Activated CD4-positive, alpha-beta T cell treated with anti-CD3 and anti-CD28 coated beads for 4 hours (primary cell): ENCODE measurements at places on chromosomes 7 and 10.

GRCh38 chr10:12791728-12792127, 209.8 kb downstream of the CCDC3 start:
- DNase-seq, result no peak

GRCh38 chr10:107540981-107541380, 376.5 kb upstream of the SORCS1 start:
- DNase-seq, result no peak

DNA sequence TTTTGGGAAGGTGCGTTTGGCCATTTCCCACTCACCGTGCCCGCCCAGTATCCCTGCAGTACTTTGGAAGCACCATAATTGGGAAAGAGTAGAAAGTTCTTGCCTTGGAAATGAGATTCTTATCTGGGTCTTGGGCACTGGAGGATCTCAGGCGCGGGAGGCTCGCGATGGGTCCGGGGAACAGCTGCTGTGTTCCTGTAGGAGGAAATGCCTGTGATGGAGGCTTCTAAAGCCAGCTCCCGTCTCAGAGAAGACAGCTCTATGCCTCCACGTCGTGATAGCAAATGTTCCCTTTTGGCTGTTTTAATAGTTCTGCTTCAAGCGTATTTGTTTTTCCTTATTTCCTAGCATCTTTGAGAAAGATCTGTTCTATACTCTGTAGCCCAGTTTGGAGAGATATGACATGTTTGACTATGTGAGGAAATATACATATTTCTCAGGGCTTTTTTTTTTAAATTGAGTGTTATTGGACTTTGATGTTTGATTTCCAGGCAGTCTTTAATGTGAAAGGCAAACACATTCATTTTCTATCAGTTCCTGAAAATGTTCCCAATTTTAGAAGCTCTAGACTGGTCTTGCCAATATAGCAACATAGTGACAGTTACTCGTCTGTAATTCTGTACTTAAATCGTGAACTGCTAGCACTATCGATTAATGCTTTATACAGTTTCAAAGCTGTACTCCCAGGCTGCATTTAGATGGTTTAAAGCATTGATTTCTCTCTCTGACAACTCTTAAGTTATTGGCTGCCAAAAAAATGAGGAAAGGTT, 280.8 kb downstream of the DPP6 start:
- DNase-seq, result no peak

GRCh38 chr10:17872191-17873091, 63.3 kb downstream of the MRC1 start:
- DNase-seq, result no peak

DNA sequence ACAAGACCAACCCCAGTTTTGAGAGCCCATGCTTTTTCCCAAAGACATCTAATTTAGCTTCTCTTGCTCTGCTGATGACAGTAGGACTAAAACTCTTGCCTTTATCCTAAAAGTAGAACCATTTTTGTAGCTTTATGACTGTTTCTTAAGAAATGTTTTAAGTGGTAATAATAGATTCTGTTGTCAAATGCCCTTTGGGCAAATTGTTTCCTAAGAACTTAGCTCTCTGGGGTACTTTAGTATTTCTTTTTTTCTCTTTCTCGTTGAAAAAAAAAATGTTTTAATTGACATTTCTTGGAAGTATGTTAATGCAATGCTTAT, 157.4 kb downstream of the ARID5B start:
- DNase-seq, result no peak

DNA sequence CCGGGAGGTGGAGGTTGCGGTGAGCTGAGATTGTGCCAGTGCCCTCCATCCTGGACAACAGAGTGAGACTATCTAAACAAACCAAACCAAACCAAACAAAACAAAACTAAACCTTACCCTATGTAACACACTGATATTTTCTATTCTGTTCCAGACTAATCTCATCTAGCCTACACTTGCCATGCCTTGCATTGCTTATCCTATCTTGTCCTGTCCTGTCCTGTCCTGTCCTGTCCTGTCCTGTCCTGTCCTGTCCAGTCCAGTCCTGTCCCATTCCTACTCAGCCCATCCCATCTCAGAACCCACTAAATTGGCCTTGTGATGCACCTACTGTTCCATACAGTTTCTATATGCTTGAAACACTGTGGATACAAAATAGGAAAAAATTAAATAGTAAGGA, 64.7 kb upstream of the HDAC9 start:
- DNase-seq, result no peak

- DNase-seq, result no peak
Observed at GRCh38 chr7:139230023-139230422, 1.0 kb upstream of the UBN2 start.

DNA sequence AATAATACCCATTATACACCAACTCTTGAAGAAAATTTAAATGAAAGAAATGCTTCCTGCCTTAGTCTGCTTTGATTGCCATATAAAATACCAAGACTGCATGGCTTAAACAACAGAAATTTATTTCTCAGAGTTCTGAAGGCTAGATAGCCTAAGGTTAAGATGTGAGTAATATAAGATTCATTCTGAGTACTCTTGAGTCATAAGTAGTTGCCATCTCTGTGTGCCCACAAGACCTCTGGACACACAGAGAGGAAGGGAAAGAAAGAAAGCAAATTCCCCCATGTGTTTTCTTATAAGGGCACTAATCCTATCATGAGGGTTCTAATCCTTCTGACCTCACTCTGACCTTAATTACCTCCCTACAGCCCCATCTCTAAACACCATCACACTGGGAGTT, 201.2 kb downstream of the PTN start:
- DNase-seq, result no peak

DNA sequence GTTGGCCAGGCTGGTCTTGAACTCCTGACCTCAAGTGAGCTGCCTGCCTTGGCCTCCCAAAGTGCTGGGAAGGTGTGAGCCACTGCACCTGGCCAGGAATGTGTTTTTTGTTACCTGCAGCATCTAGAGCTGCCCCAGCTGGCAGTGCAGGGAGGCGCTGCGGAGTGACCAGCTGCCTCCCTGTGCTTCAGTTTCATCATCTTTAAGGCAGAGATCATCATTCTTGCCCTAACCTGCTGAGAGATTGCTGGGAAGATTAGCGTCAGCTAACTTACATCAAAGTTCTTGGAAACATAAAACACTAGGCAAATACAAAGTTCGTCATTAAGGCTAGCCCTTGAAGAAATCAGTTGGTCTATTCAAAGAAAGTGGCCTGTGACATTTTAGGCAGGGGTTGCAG, 2.3 kb downstream of the ZNF282 start:
- no peak for DNase-seq

- DNase-seq, result no peak
Observed at GRCh38 chr10:4596951-4597350, 229.1 kb upstream of the AKR1E2 start.

DNA sequence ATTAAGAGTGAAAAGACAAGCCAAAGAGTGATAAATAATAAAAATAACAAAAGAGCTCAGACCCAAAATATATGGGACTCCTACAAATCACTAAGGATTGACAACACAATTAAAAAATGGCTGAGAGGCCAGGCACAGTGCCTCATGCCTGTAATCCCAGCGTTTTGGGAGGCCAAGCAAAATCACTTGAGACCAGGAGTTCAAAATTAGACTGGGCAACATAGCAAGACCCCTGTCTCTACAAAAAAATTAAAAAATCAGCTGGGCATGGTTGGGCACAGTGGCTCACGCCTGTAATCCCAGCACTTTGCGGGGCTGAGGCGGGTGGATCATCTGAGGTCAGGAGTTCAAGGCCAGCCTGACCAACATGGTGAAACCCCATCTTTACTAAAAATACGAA, 137.3 kb downstream of the IDE start:
- no peak for DNase-seq

DNA sequence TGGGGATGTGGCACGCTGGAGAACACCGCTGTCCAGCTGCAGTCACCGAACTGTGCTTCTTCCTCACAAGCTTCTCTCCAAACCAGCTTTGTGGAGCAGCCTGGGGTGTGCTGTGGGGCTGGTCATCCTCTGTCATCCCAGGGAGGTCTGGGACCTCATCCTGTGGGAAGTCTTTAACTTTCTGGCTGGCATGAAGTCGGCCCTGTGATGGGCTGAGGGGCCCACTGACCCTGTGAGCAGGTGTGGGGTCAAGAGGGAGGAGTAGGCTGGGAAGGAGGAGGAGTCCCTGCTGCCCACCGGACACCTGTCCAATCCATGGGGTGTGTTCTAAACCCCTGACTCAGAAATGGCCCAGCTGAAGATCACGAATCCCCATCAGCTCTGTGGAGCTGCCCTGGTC, 136.2 kb upstream of the SHH start:
- DNase-seq, result no peak

- DNase-seq, result no peak
Observed at GRCh38 chr7:27277628-27278027, 35.0 kb downstream of the EVX1 start.

GRCh38 chr10:1788401-1788800, 51.1 kb upstream of the ADARB2 start:
- no peak for DNase-seq

- no peak for DNase-seq
Observed at GRCh38 chr7:90797596-90797995, 201.5 kb downstream of the CDK14 start.

DNA sequence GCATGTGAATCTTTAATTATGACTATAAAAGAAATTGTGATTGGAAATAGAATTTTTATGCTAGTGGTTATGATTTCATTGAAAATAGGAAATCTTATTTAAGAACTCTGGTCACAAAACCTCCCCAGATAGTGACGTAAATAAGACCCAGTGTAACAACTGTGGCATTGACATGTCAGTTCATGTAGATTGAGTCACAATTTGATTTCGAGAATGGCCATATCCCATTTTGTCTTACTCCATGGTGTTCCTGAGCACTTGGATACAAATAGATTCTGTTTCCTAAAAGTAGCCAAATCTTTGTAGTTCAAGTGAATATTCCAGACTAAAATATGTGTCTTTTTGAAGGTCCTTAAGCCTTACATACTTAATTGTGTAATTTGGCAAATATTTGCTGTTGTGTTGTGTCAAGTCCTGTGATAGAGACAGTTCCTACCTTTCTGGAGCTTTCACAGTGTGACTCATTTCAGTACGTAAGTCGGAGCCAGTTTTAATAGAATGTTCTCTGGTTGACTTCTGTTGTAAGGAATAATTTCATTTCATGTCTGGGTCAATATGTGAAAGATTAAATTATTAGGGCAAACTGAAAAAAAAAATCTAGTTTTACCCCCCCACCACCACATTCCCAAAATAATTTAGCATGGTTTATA, 37.1 kb upstream of the TOMM7 start:
- no peak for DNase-seq
